Sigmoid colon (tissue), 7 donors: ENCODE measurements at places on chromosomes 7 and 10. TPM values are rescaled to one million over a fixed set of nuclear protein-coding genes. Genes with fewer than 3 reads are reported as not detected.

- DNase-seq = no peak
Observed at GRCh38 chr7:43640679-43641078, 57.8 kb downstream of the STK17A start.

GRCh38 chr7:15016766-15017165, 114.2 kb upstream of the DGKB start:
- no peak for DNase-seq

DNA sequence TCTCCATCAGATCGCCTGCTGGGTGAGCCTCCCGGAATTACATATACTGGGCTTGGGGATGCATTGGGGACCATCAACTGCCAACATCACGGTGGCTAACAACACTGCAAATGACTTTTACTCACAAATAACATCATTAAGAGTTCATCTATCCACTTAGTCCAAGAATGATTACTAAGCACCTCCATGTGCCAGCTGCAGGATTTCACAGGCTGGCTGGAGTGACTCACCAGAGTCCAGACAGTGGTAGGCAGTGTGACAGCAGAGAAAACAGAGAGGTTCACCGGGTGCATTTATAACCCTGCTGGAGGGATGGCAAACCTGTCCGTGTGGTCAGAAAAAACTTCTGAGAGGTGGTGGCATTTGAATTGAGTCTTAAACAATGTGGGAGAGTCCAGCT, 3.2 kb upstream of the IGFBP3 start:
- no peak for DNase-seq

GRCh38 chr10:71964098-71964742, at the start of gene CHST3:
TSS of gene CHST3 (plus strand) at chr10:71964395. CDS start at chr10:72005843, 41,448 bp downstream.
- peak; percentile 91 for DNase-seq

GRCh38 chr7:155124706-155125105, 54.6 kb downstream of the HTR5A start:
- DNase-seq = no peak

CDHR1 gene
- 0.27 TPM for total RNA-seq

- no peak for DNase-seq
Observed at GRCh38 chr7:142331941-142332340, 74.1 kb upstream of the PRSS58 start.

DNA sequence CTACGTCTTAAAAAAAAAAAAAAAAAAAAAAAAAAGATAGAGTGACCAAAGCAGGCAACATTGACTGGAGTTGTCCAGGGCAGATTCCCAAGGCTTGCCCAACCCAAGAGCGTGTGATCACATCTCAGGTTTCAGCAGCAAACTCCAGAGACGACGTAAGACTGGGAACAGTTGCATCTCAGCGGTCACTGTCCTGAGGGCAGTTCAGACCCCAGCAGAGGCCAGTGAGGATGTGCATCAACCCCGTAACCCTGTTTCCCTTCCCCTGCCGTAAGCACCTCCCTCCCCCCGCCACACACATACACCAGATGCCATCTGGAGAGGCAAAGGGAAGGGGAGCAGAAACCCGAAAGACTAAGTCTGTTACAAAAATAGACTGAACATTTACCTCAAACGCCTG, 19.3 kb upstream of the TOMM7 start:
- peak; percentile 82 for DNase-seq
